ENCODE measurements at places on chromosomes 7 and 10. TPM values are rescaled to one million over a fixed set of nuclear protein-coding genes. Genes with fewer than 3 reads are reported as not detected.

The DUS4L gene
- total RNA-seq: 7.9 TPM

The TUBB8 gene
- not detected for total RNA-seq

The KLF14 gene
- not detected for total RNA-seq

The SLC26A5 gene
- not detected for total RNA-seq

The VSTM2A gene
- not detected for total RNA-seq

The DEPP1 gene
- total RNA-seq: 45.5 TPM

The MKLN1 gene
- total RNA-seq: 45.4 TPM

The SLC26A4 gene
- 1.5 TPM for total RNA-seq

The ERVW-1 gene
- not detected for total RNA-seq

Measured in cardiac septum (tissue), 1 donor.